ENCODE measurements at places on chromosomes 16 and 17. TPM values are rescaled to one million over a fixed set of nuclear protein-coding genes. Genes with fewer than 3 reads are reported as not detected.

Gene TUBG1
- 72.6 TPM for total RNA-seq

Gene CCL1
- not detected for total RNA-seq

Gene HIRIP3
- total RNA-seq: 20.8 TPM

Gene PKD1
- 351 TPM for total RNA-seq

Gene KRTAP1-1
- total RNA-seq: not detected

Gene CDRT15
- total RNA-seq: not detected

Gene GUCY2D
- not detected for total RNA-seq

Gene TEKT3
- total RNA-seq: not detected

Gene PIEZO1
- 298 TPM for total RNA-seq

All from esophagus muscularis mucosa (tissue), 4 donors.